ENCODE measurements at places on chromosomes 7 and 10.

DNA sequence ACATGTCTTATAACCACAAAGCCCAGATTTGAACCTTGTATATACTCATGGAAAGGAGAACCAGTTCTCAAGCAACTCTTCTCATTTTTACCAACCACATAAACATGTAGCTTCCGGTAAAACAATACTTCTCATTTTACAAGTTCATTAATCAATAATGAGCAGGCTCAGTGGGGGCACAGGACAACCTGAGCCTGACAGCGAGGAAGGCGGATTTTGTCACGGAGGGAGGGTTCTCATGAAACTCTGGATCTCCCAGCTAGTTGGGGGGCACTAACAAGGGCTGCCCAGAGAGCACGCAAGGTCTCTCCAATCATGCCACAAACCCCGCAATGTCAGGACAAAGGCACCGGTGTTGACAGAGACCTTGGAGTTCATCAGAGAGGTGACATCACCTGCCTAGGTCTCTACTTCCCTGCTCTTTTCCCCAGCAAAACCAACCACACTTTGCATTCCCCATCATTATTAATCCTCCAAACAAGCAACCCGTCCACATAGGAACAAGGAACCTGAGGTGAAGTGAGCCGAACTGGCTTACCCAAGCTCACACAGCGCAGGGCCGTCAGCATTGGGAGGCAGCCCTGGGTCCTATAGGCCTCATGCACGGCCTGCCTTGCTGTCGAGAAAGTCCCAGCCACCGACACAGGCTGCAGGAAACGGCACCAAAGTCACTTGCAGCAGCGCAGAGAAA, 192.1 kb upstream of the KLF14 start:
- peak; percentile 45 for DNase-seq

DNA sequence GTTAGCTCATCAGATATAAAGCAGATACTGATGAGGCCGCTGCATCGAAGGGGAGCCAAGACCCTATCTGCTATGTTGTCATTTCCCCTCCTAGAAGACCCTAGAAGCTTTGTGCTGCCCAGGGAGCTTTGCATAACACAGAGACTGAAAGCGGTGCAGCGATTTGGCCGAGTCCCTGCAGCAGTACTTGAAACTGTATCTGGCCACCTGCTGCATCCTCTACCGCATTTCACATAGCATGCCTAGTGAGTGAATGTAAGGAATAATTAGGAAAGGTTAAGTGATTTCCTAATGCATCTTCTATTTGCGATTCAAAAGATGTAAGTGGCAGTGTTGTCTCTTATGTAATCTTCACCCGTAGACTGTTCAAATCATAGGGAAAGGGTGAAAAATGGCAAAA, 106.7 kb downstream of the LRMDA start:
- no peak for DNase-seq

- no peak for DNase-seq
Observed at GRCh38 chr7:71019706-71020105, 112.2 kb upstream of the GALNT17 start.

DNA sequence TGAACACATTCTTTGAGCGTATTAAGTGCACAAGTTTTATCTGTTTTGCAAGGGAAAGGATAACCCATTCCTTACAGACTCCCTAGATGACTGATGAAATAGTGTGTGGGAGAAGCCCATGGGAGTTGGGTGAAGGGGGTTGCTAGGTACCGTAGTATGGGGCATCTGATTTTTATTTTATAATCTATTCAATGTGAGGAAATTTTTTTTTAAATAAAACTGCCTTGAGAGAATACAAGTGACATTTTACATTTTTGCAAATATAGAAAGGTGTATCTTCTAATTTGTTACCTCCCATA, 1.4 kb downstream of the BTAF1 start:
- no peak for DNase-seq

Measured in CD4-positive, alpha-beta T cell treated with Interleukin-17A for 4 hours (primary cell).